ENCODE measurements at places on chromosomes 4 and X.

DNA sequence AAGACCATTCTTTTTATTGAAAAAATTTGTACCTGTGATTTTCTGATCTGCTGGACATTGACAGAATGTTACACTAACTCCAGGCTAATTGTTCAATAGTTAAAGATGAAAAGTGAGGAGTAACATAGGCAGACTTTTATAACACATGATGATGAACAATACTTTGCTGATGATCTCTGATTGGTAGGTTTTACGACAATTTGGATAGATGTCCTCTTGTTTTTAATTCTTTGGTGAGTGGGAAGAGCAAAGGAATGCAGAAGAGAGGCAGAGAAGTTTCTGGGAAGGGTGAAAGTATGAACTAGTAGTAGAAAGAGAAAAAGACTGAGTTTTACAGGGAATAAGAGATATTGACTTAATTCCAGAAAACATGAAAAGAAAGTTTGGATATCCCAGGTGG, 267.3 kb upstream of the HAND2 start:
- no peak for DNase-seq

- no peak for DNase-seq
Observed at GRCh38 chr4:16801356-16801755, 97.1 kb downstream of the LDB2 start.

DNA sequence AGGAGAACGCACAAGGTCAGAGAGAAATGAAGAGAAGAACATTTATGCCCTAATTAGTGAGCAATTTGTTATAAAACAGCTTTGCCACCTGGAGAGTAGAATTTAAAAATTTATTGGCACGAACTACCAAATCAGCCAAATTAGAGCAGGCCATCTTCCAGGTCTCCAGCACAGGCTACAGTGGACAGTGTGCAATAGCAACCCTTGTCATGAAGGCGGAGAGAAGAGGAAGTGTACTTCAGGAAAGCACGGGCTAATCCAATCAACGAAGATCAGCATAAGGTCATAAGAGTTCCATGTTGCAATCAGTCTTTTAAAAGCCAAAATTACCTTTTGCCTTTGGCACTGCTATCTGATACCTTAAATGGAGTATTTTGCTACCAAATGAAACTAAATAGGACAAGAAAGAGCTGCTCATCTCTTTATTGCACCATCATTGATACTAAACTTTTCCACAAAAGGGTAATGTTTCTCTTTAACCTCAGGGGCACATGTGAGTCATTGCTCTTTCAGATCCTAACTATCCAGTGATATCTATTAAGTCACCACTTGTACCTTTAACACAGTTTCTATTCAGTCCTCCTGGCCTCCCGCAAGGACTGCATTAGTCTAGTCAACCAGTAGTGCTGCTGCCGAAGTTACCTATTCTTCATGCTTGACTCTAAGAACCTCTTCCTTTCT, 19.9 kb downstream of the ANK2 start:
- no peak for DNase-seq

GRCh38 chrX:26262121-26262523, 46.2 kb downstream of the MAGEB5 start:
- no peak for DNase-seq

GRCh38 chrX:67651437-67652142, 107.8 kb downstream of the AR start:
- DNase-seq: no peak

- no peak for DNase-seq
Observed at GRCh38 chrX:12548746-12549145, 242.5 kb upstream of the PRPS2 start.

DNA sequence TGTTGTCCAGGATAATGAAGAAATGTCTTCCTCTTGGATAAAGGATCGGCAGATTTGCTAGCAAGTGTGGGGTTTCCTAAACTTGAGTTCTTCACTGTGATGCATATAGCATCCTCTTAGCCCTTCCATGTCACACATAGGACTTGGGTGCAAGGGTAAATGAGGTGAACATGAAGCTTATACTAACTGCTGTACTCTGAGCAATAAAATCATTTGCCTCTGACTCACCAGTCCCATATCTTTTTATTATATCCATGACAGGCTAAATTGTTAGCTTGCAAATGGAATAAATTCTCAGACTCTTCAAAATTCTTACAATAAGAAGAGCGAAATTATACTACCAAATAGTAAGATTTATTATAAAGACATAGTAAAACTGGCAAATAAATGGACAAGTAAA, 14.7 kb upstream of the TBC1D1 start:
- no peak for DNase-seq

- DNase-seq: peak; percentile 51
Observed at GRCh38 chrX:152941328-152942076, 43.6 kb downstream of the ZNF185 start.

DNA sequence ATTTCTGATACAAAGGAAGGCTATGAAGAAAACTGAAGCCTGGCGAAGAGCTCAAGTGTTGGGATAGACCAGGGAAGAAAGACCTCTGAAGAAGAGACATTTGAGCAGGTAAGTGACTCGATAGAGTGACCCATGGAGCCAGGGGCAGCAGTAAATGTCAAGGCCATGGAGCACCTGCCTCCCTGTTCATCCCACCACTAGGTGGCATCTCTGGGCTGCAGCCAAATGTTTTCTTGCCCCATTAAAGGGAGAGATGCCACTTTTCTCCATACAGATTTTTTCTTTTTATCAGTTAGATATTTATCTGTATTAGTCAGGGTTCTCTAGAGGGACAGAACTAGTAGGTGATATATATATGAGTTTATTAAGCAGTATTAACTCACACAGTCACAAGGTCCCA, 4.9 kb upstream of the ZNF81 start:
- DNase-seq: no peak

DNA sequence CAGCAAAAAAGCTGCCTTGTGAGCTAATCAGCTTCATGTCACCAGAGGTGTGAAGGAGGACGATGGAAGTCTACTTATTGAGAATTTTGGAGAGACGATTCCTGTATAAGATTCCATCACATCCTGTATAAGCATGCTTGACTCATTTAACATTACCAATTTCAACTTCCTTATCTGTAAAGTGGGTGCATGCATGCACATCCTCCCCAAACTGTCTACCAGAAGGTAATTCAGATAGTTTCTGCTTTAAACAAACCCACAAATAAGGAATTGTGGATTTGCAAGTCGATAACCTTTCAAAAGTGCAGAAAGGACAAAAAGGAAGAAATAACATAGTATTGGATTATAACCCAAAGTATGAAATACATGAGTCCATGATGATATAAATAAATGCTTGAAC, 31.1 kb downstream of the AKAP4 start:
- no peak for DNase-seq

DNA sequence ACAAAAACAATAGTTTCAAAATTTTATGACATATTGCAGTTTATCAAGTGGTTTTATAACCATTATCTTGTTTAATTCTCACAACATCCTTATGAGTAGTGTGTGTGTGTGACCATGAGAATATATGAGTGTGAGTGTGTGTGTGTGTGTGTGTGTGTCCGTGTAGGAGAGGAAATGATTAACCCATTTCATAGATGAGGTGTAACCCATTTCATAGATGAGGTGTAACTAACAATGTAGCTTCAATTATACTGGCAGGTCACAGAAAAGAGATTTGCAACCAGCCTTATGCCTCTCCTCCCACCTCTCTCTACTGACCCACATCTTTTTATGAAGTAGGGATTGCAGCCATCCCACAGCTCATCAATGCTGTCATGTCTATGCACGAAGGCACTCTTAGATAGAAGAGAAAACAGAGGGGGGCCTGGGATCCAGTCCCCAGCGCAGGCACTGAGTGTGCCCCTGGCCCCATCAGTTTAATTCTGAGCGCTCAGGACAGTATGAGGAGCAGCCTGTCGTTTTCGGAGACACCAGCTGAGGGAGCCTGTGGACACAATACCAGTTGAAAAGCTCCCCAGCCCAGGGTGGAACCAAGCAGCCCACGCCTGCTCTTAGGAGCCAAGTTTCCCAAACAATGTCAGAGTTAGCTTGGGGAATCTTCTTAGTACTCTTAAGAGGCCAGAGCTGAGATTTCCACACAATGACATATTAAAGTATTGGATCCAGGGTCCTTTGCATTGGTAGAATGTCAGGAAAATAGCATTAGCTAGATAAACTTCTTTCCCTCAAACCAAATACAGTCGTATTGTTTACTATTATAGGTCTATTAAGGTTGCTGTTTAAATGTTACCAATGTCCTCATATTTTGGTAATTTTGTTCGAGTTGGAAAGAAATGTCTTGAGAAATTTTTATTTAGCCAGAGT, 88.6 kb downstream of the PALLD start:
- DNase-seq: peak; percentile 71

GRCh38 chr4:164700471-164700870, 53.5 kb upstream of the SMIM31 start:
- DNase-seq: no peak

GRCh38 chr4:84166486-84166885, 332.6 kb downstream of the NKX6-1 start:
- DNase-seq: no peak

DNA sequence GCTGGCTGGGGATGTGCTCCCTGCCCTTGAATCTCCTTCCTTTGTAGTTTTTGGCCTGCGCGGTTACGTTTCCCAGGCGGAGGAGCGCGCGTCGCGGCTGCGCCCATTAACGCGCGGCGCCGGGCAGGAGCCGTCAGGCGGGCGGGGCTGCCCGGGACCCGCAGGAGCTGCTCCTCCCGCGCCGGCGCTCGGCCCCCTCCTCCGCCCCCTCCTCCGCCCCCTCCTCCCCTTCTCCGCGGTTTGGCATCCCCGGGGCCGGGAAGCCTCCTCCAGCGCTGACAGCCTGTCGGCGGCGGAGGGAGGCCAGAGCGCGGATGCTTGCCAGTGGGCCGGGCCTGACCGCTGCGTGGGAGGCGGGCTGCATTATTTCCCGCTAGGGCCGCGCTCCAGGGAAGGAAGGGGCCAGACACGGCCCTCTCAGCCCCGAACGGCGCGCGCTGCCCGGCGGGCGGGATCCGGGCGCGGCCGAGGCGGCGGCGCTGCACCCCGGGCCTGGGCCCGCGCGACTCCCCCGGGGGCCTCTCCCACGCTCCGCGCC, at the start of gene DCLK2:
TSS of gene DCLK2 (plus strand) at position 405 of the 538 bp plus-strand sequence. CDS start 583 bp downstream, outside the sequence.
- DNase-seq: peak; percentile 52

DNA sequence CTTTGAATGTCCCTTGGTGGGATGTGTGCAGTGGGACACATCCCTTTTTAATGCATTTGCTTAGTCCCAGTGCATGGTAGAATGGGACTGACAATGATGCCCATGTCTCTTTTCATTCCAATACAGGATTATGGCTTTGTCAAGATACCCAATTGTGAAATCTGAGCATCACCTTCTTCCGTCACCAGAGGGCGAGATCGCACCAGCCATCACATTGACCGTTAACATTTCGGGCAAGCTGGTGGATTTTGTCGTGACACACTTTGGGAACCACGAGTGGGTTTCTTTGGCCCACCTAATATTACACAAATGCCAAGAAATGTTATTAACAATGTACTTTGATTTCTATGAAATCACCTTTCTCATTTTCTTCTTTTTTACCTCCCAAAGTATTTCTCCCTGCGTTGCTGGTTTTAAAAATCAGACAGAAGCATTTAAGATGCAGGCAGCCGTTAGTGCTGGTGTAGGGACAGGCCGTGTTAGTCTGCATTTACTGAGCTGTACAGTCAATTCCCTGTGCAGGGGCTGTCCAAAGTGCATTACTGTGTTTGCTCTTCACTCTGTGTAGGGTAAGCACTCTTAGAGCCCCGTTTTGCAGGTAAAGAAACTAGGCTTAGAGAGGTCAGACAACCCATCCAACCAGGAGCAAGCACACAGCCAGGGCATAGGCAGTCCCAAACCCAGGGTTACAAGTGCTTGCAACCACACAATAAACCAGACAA, 46.5 kb downstream of the CWH43 start:
- no peak for DNase-seq

- DNase-seq: no peak
Observed at GRCh38 chrX:108275732-108276131, 162.5 kb downstream of the COL4A6 start.

GRCh38 chr4:1635464-1635863, 48.6 kb downstream of the FAM53A start:
- no peak for DNase-seq

DNA sequence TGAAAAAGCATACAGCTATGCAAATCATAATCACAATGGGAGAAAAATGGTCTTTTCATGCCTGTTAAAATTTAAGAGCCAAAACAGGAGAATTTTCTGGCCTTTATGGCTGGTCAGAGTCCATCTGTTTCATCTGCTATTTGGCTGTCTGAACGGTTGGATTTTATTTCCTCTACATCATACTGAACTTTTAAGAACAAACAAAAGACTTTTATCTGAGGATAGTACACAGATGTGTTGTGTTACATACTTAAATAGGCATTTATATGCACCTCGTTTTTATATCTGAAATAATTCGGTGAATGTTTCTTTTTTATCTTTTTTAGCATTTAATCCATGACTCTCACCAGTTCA, 18.0 kb upstream of the WWC2 start:
- no peak for DNase-seq

GRCh38 chr4:24315056-24315455, 269.3 kb downstream of the DHX15 start:
- DNase-seq: no peak

DNA sequence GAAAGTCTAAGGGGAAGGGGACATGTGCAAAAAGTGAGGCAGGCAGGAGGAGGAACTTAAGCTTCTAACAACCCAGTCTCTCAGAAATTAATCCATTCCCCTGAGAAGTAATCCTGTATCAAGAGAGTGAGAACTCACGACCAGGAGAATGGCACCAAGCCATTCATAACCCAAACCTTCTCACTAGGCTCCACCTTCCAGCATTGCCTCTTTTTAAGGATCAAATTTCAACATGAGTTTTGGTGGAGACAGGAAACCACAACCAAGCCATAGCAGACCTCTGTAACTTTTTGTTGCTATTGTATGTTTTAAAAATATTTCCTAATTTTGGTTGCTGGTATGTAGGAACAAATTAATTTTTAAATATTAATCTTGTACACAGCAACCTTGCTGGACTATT, 32.8 kb downstream of the PASD1 start:
- DNase-seq: no peak

DNA sequence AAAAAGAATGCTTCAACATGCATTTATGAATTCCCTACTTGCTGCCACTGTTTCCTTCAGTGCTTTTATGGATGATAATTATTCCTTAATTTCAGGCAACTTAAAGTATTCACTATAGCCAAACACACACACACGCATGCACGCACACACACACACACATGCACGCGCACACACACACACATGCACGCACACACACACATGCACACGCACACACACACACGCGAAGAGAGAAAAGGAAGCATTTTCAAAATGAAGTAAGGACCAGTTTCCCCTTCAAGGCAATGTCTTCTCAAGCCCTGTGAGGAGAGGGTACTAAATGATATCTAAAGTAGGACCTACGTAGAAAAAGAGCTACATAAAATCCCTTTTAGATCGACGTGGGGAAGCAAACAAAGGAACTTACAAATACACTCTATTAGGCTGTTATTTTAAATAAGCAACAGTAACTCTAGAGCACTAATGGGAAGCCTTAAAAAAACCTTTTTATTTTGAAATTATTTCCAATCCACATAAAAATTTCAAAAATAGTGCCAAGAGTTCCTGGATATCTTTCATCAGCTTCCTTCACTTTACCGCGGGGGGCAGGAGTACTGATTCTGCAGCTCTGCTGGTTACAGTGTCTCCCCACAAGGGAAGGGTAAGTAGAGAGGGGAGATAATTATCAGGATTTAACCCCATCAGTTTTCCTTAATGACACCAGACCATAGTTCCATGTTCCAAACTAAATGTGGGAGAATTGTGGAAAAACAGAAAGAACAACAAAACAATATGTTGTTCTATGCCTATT, 13.7 kb downstream of the IRF2 start:
- DNase-seq: no peak
